Left lobe of liver (tissue), 2 donors: ENCODE measurements at places on chromosomes 12 and 14.

GRCh38 chr12:65868133-65868705, 43.9 kb downstream of the HMGA2 start:
- no peak for DNase-seq

DNA sequence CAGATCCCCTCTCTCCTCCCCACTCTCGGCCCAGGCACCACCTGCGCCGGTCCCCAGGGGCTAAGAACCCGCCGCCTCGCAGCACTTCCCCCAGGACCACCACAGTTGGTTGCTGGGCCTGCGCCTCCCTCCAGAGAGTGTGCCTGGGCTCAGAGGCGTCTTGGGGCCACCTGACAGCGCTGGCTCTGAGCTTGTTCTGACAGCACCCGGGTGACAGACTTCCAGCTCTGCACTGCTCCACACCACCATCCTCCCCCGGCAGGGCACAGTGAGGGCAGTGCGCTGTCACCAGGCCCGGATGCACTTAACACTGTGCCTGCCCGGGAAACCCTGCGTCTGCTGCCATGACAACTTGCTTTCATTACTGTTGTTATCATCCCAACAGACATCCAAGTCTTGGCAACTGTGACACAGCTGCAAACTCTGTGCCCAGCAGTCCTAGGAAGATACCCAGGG, 6.6 kb downstream of the BRF1 start:
- no peak for DNase-seq

DNA sequence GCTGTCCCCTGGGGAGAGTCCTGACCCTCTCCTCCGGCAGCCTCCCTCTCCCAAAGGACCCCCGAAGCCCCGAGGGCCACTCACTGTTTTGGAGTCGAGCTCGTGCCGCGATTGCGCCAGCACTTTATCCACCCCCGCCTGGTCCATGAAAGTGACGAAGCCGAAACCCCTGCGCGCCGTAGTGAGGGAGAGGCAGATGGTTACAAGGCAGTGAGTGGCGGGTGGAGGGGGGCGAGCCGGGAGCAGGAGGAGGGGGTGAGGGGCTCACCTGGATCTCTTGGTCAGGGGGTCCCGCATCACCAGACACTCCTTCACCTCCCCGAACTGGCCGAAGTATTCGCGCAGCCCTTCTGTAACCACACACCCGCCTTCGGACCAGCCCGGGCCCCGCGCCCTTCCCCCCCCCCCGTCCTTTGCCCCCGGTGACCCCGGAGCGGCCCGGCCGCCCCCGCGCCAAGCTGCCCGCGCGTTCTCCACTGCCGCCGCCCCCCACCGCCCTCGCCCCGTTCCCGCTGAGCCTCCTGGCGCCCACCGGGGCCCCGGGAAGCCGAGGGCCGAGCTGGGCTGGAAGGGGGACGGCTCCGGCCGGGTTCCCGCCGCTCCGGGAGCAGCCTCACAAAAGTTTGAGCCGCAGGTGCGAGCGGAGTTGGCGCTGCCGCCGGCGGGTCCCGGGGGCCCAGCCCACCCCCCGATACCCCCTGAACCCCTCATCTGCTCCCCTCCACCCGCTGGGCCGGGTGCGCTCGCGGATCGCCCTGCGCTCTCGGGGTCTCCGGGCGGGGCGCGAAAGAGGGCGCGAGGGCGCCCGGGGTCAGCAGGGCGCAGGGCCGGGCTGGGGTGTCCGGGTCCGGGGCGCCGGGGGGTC, 808 bp downstream of the MSI1 start:
- DNase-seq: no peak

GRCh38 chr12:53217051-53217930, 10.2 kb upstream of the ITGB7 start:
- no peak for DNase-seq

GRCh38 chr12:80648881-80649280, 58.6 kb upstream of the MYF6 start:
- DNase-seq: no peak
